ENCODE measurements at places on chromosomes 7 and 10.

DNA sequence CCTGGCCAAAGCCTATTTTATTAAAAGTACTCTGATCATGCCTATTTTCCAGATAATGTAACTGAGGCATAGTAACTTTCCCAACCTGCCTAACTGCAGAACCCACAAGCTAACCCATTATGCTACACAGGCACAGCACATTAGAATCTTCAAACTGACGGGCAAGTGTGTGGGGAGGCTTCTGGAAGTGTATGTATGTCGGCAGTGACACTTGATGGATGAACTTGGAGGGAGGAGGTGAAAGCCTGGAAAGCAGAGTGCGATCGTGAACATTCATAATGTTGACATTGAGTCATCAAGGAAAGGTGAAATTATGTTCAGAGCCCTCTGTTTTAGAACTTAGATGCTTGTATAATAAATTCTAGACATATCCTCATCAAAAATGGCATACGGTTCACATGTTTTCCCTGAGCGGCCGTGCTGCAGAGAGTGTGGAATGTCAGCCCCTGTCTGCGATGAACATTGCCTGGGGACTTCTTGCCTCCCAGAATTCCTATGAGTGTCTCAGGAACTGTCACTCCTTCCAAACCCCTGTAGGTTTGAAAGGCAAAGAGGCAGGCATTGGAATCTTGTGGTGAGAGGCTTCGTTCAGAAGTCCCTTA is 102.4 kb downstream of the SLIT1 start:
- no peak for DNase-seq

- DNase-seq, result no peak
These were observed at the start of gene TMEM178B for GRCh38 chr7:141073641-141074161. TSS of gene TMEM178B (plus strand) at chr7:141074064.

- no peak for DNase-seq
These were observed 70.3 kb upstream of the FAM3C start for GRCh38 chr7:121466455-121466854.

DNA sequence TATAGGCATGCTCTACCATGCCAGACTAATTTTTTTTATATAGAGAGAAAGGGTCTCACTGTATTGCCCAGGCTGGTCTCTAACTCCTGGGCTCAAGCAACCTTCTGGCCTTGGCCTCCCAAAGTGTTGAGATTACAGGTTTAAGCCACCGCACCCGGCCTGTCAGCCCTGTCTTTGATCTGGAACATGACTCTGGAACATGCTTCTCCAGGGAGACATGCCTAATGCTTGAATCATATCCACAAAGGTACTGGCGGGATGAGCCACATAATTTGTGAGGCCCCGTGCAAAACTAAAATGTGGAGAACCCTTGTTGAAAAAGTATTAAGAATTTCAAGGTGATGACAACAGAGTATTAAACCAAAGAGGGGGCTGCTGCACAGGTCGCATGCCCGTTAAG is 282.8 kb downstream of the ARHGAP12 start:
- no peak for DNase-seq

- no peak for DNase-seq
These were observed 76.8 kb upstream of the BTBD16 start for GRCh38 chr10:122194251-122194650.

DNA sequence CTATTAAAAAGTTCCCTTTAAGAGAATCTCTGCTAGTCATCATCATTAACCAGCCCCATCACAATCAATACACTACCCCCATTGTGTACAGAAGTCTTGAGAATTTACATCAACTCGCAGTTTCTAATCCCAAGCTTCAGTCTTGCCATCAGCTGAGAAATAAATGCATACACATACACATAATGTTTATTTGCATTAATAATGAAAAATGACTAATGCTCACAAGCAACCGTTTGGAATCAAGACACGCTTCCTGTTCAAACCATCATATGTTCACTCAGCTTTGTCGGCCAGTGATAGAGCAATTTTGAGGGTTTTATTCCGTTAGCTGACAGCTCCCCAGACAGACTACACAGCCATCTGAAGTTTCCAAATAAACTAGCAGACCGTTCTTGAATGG is 287.1 kb downstream of the SFMBT2 start:
- no peak for DNase-seq

GRCh38 chr7:151709141-151710038 is 167.5 kb downstream of the PRKAG2 start:
- no peak for DNase-seq

GRCh38 chr10:97914837-97915211 is 65.2 kb downstream of the GOLGA7B start:
- peak; percentile 60 for DNase-seq

- no peak for DNase-seq
These were observed 145.9 kb downstream of the ARHGAP12 start for GRCh38 chr10:31782701-31783100.

DNA sequence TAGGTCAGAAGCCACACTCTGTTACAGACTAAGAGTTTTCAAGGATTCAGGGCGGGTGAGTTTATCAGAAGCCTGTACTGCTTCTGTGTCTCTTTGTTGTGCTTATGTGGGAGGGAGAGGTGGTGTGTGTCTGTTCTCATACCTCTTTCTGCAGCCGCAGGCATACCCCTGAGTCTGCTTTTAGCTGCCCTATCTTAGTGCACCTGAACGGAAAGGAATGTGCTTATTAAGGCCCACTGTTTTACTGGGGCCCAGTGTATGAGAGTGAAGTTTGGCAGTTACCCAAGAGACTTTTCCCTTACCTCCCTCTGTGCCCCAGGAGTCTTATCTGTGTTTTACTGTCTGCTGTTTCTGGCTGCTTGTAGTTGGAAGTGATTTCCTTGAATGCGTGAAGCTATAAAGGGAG is 104.3 kb downstream of the TYW1 start:
- DNase-seq, result no peak

- DNase-seq, result no peak
These were observed 59.6 kb downstream of the ZNF277 start for GRCh38 chr7:112266141-112266540.

DNA sequence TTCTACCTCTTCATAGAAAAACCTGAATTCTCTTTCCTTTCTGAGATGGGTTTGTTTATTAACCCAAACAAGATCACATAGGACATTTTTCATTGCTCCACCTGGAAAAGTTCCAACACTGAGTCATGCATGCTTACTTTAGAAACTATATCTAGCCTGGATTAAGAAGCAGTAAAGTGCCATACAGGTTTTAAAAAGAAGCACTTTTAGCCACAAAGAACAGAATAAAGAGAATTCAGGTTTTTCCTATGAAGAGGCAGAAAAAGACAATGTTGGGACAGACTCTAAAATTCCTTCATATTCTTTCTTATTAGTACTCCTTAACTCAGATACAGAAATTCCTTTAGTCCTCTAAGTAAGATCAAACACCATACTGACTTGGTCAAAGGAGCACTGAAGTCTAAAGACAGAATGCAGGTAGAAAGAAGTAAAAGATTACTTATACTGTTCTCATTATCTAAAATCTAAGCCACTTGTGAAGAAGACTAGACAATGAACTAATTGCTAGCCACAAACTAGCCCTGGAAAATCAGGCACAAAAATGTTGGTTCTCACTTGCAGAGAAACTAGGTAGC is 241.3 kb downstream of the ANK3 start:
- DNase-seq, result no peak

DNA sequence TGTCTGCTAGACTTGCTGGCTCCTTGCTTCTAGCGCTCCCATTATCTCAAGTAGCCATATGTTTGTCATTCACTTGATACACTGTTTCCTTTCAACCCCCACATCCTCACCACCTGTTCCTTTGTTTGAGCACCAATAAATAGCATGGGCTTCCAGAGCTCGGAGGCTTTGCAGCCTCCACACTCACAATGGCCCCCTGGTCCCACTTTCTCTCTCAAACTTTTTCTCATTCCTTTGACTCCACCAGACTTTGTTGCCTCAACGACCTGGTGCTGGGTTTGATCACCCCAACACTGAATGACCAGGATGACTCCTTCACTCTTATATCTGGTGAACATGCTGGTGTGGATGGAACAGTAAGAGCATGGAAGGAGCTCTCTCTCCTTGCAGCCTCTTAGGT is 114.5 kb upstream of the TRIM24 start:
- peak; percentile 59 for DNase-seq

DNA sequence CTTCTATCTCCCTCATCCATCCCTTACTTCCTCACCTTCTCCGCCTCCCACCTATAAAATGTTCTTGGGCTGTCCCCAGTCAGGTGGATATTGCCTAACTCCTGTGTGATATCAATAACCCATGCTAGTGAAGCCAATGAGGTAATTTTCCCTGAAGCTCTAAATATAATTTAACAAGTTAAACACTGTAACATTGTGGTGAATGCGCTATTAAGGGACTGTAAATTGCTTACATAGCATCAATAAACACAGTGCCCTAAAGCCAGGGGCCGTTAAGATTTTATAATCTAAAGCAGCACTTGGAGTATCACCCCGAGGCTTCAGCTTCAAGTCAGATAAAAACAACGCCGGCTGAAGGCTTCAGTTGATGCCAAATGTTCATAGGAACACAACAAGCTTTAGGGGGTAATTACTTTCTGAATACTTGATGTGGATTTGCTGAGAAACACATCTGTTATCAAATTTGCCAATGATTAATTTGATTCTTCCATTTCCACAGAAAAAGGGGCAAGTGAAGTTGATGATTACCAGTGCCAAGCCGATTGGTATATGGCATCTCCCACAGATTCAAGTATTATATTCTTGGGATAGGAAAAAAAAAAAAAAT is 138.4 kb downstream of the CREB5 start:
- no peak for DNase-seq

GRCh38 chr10:14374745-14375445 is 44.2 kb upstream of the FRMD4A start:
- peak; percentile 14 for DNase-seq

- DNase-seq, result peak; percentile 66
These were observed 230.4 kb downstream of the ACTR3B start for GRCh38 chr7:152989889-152990380.

- DNase-seq, result no peak
These were observed 27.5 kb downstream of the OSBPL3 start for GRCh38 chr7:24952464-24952863.

- DNase-seq, result no peak
These were observed 607.5 kb downstream of the SORCS1 start for GRCh38 chr10:106557053-106557452.

DNA sequence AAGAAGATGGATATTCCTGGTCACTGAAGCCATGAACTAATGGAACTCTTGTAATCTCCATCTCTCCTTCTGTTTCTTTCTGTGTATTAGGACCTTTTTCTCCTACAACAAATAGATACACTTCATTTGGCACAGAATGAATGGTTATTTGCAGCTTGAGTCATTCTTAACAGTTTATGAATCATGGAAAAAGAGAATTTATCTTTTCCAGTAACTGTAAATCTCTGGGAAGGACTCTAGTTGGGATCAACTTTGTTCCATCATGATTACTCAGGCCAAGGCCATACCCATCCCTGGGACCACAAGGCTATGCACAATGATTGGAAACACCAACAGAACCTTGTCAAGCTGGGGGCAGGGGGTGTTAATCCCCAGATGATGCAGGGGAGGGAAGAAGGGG is 36.1 kb upstream of the MDFIC start:
- DNase-seq, result no peak

GRCh38 chr7:35762781-35763180 is 38.1 kb upstream of the SEPTIN7 start:
- no peak for DNase-seq

DNA sequence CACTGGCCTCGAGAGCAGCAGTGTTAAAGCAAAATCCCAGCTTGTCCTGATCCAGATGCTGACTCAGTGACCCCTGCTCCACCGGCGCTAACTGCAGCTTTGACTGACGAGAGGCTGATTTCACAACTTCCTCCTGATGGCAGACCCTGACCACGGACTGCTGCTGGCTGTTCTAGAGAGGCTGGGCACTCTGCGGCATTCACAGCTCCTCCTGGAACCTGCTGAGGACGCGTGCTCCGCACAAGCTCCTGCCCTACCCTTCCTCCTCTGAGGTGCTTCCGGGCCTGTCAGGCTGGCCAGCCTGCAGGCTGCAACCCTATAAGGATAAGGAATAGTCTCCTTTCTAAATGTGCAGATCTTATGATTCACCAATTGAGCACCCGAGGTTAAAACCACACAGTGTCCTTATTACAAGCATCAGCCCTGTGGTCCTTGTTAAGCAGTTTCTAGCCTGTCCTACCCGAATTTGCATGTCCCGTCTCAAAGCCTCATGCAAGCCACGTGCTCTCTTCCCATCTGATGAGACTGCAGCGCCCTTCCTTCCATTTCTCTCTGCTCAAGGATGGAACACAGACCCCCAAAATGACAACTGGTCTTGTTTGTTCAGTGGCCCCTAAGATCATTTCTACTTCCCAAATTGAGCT is 35.5 kb upstream of the NCAPG2 start:
- peak; percentile 89 for DNase-seq

DNA sequence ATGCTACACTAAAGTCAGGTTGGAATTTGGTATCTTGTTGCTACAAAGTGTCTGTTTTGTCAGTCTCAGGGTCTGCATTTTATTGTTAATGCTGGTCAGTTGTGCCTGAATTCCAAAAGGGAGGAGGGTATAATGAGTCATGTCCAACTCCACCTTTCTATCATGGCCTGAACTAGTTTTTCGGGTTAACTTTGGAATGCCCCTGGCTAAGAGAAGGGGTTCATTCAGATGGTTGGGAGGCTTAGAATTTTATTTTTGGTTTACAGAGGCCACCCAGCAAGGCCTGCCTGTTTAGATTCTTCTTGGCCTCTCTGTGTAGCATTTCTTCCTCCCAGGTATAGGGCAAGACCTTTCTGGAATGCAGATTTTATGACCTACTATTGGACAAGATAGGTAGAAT is 93.2 kb downstream of the SKIDA1 start:
- DNase-seq, result no peak

GRCh38 chr10:43573250-43574000 is 991 bp downstream of the ZNF239 start:
- DNase-seq, result no peak

- DNase-seq, result no peak
These were observed 676.0 kb upstream of the GALNT17 start for GRCh38 chr7:70455925-70456324.

GRCh38 chr10:87079106-87079836 is 15.4 kb downstream of the GLUD1 start:
- DNase-seq, result no peak

DNA sequence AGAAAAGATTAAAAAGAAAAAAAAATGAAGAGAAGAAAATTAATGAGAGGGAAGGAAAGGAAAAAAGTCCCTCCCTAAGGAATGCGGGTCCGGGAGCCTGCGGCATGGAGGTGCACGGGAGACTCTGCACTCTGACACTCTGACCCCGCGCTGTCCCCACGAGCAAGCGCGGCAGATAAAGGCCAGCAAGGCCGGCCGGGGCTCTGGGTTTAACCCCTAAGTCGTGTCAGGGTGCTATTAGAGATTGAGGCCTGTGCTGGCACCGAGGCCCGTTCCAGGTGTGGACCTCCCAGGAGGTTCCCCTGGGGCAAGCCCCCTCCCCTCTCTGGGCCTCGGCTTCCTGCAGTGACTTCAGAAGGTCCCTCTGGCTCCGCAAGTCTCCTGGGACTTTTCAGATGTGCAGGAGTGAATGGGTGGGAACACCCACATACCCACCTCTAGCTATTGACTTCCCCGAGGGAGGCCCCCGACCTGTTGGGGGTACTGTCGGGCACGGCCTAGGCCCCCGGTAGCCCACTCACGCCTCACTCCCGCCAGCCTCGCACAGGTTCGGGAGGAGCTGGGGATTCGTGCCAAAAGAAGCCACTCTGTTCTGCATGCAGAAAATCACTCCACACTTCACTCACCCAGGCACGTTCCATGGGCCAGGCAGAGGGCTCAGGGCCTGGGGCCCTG is 164.1 kb downstream of the TCERG1L start:
- no peak for DNase-seq
